Activated gamma-delta T cell (primary cell): ENCODE measurements at places on chromosomes 7 and 10.

GRCh38 chr10:23540401-23541030 is 101.6 kb downstream of the OTUD1 start:
- DNase-seq: no peak

DNA sequence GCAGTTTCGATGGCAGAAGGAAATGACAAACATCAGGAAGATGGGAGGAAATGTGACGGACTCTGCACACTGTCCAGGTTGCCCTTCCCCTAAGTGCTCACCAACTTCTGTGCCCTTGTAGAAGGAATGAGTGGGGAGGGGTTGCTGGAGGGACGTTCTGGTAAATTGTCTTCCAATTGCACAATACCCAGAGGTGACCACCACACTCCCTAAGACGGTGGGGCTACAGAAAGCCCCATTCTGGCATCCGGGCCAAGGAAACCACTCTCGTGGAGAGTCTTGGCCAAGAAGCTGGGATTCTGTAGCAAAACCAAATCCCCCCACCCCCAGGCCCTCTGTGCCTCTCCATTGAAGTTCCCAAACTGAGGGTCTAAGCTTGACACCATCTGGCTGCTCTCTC is 37.1 kb downstream of the ZMIZ1 start:
- no peak for DNase-seq

- DNase-seq: no peak
These were observed 29.8 kb downstream of the DIP2C start for GRCh38 chr10:659688-660141.

- DNase-seq: no peak
These were observed 102.0 kb downstream of the STRA8 start for GRCh38 chr7:135335628-135336139.

DNA sequence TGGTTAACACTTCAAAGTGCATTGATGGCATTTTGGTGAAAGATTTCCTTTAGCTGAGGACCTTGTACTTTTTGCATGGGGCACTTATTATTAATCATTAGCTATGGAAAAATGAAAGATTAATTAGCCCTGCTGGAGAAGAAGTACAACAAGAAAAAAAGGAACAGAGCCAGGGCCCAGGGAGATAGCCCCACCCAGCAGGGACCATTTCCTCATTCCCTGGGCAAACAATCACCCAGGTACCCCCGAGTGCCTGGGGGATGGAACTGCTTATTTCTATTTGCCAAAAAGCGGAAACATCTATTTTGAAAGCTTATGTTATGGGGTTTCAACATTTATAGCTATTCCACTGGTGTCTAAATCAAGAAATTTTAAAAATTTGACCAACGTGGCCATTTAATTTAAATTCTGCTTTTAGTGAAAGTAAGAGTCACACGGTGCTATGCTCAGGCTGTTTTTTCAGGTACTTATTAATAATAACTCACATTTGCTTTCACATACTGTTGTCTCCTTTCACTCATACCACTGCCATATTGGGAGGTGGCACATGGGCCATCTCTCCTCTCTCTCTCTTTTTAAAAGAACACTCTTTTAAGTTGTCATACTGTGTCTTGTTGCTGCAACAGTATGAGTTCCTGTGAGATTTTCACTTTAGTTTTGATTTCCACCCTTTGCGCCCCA is 143.6 kb upstream of the KIF5B start:
- DNase-seq: no peak

DNA sequence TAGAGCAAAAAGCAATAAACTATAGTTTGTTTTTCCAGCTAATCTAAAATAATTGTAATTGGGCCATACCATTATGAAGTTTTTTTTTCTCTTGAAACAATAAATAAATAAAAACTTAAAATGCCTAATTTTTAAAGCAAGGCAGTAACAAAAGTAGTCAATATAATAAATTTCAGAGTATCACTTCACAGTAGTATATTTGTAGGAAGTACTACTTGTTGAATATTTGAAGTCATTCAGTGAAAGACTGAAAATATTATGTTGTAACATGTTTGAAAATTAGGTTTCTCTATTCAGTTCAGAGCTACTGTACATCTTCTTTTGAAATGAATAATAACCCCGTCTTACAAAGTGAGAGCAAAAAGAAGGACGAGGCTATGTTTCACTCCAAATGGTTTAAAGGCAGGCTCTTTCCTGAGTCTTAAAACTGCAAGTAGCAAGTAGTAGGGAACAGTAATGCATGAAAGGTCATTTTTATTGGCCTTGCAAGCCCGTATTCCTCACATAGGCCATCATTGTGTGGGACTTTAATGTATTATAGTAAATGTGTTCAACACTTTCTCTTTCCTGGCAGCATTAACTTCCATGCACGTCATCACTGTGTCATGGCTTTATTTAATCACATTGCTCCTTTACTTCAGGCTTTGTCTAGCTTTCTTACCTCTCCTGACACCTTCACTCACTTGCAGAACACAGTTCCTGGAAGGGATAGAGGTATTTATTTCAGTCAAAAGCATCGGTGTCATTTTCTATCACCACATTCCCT is 141.4 kb downstream of the VTI1A start:
- DNase-seq: no peak

DNA sequence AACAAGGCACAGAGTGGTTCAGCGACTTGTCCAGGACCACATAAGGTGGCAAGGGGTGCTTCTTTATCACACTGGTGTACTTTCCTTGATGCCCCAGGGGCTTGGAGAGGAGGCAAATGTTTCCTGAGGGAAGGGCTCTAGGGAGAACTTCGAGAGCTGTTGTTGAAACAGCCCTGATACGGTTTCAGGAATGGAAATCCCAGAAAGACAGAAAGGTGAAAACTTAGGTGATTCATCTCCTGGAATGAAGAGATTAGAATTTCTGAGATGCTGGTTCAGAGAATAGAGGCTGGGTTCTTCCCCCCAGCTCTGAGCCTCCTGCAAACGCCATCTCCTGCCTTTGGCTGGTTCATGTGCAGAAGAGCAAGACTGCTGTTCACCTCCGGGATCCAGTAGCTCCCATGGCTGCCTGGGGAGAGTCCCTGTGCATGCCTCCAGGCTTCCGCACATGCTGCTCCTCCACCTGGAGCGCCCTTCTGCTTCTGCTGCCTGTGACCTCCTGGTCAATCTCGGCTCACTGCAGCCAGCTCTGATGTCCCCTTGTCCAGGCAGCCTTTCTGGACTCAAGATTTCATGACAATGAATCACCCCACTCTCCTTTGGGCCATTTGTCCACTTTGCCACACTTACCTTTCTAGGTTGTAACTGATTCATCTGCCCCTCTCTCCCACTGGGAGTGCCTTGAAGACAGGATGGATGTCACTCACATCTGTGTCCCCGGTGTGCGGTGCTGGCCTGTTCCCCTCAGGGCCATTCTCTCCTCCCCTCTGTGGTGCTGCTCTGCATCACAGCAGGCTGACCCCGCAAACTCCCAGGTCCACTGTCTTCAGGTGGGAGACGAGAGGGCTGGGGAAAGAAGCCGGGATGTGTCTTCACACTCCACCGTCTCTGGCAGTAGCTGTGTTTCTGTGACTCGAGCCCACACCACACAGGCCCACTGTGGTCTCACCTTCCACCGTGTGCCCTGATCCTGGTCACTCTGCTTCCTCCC is 3.6 kb upstream of the CDH23 start:
- DNase-seq: no peak

- DNase-seq: no peak
These were observed 446.2 kb upstream of the MGMT start for GRCh38 chr10:129020651-129021330.

DNA sequence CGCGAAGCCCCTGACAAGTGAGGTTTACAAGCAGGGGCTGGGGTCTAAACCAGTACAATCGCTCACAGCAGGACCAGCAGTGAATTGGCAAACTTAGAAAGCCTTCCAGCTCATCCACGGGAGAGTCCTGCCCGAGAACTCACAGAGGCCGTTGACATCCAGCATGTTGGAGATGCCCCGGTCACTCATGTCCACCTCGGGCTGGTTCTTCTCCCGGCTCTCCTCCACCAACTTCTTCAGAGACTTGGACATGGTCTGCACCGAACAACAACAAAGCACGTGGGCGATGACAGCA is 447 bp downstream of the RSU1 start:
- DNase-seq: no peak

GRCh38 chr10:98292971-98293370 is 25.0 kb upstream of the LOXL4 start:
- DNase-seq: no peak

GRCh38 chr7:2171855-2172254 is 60.9 kb downstream of the MAD1L1 start:
- DNase-seq: no peak

- DNase-seq: no peak
These were observed 27.4 kb upstream of the PSAP start for GRCh38 chr10:71878327-71879034.

DNA sequence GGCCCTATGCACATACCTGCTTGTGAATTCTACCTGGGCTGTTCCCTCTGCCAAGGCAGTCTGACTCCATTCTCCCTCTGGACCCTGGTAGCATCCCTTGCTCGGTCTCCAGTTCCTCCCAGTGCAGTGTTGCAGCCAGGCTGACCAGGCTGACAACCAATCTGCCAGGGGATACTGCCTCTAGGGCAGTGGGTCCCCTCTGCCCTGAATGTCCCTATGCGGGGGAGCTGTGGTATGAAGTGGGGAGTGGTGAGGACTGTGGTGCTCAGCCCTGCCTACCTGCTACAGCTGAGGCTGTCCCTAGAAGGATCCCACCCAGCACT is 48.0 kb upstream of the CAMK2B start:
- no peak for DNase-seq

DNA sequence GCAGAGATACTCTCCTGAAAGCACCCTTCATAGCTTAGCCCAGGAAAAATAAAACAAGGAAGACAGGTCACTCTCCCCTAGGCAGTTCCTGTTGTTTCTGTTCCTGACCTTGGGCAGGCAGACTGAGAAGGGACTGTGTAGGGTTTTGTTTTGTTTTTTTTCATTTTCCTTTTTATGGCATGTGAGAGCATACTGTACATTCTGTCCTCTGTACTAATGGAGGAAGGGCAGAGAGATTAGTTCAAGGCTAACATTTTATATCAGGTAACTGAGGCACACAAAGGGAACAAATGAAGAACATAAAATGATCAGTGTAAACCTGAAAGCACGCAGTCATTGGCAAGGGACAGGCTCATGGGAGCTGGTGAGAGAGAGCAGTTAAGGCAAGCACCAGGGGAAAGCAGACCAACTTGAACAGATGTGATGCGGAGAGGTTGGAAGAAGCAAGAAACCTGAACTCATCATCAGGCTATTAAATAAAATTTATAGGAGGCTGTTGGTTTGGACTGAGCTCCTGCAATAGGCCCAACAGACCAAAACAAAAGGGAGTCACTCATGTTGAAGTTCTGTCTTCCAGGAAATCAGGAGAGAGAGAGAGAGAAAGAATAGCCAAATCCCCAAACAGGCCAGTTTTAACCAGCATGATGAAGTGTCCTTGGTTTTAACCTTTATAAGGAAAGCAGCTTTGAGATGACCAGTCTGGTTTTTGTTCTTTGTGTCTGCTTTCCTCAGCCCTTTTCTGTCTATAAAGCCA is 34.1 kb upstream of the PDCD4 start:
- DNase-seq: no peak

DNA sequence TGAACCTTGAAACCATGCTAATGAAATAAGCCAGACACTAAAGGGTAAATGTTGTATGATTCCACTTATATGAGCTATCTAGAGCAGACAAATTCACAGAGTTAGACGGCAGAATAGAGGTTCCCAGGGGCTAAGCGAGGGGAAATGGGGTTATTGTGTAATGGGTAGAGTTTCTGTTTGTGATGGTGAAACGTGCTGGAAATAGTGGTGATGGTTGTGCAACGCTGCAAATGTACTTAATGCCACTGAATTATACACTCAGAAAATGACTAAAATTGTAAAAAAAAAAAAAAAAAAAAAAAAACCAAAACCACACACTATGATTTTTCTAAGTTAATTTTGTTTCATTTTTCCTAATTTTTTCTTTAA is 30.0 kb downstream of the SFXN4 start:
- no peak for DNase-seq

- no peak for DNase-seq
These were observed 975 bp downstream of the GLCCI1 start for GRCh38 chr7:7969306-7970236.

GRCh38 chr10:76839276-76839675 is 798.3 kb downstream of the KCNMA1 start:
- no peak for DNase-seq

DNA sequence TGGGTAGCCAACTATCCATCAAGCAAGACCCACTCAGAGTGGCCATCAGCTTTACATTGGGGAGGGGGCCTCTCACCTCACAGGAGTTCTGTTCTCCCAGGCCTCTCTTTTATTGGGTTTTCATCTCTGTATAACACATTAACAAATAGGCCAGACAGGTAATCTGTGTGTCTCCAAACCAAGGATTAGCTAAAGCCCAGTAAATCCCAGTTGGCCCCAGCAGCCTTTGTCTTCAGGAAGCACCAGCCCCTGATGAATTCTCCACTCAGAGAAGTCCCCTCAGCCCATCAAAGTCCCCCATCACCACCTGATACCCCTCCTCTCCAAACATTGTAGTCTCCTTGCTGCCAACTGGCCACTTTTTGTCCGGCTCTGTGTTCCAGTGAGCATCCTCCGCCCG is 16.9 kb upstream of the SLF2 start:
- DNase-seq: no peak
